Choroid plexus epithelial cell (primary cell): ENCODE measurements at places on chromosomes 5 and 9.
A peak's percentile ranks its signal among the peaks of the same experiment; 100 is the strongest.

GRCh38 chr5:107564931-107565372, 105.8 kb downstream of the EFNA5 start:
- peak; percentile 86 for DNase-seq

GRCh38 chr9:111000202-111000601, 38.1 kb downstream of the LPAR1 start:
- DNase-seq, result no peak

DNA sequence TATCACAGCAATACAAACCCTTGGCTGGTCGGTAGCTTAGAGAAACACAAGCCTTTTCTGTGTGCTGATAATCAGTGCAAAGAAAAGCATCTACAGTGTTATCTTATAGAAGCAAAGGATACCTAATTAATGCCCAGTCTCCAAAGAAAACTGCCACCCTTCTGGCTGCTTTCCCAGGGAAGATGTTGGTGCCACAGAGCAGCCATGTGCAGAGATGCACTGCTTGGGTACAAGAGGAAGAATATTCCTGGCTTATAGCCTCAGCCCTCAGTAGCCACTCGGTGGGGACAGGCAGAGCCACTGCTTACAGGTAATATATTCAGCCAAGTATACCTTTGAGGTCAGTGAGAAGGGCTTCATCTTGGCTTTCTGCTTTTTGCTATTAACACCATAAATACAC, 185.3 kb downstream of the PCSK1 start:
- DNase-seq, result no peak

DNA sequence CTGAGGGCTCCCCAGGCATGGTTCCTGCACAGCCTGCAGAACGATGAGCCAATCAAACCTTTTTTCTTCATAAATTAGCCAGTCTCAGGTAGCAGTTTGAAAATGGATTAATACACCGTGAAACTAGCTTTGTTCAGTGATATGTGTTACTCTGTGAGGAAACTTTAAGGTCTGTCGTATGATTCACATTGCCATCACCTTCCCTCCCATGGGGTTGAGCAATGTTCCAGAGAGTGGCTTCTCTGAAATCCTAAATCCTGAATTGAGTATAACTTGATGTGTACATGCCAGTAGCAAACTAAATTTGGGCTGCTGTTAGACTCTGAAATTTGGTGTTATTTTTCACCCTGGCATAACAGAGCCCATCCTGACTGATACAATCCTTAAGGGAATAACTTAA, 866.4 kb upstream of the C9orf72 start:
- DNase-seq, result no peak

GRCh38 chr5:164224772-164225171, 719.4 kb downstream of the MAT2B start:
- DNase-seq, result no peak

DNA sequence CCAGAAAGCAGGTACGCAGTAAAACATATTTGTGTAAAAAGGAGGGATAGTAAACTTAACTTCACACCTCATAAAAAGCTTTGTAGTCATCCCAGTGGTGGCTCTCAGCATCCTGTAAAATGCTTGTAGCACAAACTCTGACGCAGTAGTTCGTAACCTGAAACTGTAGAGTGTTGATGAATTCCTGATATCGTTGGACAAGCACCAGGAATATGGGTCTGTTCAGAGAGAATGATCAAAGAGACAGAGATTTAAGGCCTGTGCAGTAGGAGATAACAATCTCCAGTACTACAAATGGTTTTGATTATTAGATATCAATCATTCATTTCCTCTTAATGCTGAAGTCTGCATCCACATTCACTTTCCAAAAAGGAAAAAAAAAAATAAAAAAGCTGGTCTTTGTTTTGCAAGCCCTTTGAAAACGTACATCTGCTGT, 148.5 kb downstream of the KIAA0825 start:
- DNase-seq, result peak; percentile 84

DNA sequence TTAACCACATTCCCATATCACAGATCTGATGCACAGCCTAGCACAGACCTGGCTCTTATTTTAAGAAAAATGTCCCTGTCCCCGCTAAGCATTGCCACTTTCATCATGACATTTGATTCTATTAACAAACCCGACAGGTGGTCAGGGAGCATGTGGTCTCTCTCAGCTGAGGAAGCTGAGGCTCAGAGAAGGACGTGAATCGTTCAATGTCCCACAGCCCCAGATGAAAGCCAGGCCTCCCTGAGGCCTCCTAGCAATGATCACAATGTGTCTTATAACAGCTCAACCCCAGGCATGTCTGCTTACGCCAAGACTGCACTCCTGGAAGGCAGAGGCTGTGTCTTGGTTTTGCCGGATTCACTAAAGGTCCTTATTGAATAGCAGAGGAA, 10.4 kb upstream of the CRB2 start:
- no peak for DNase-seq

GRCh38 chr9:136903041-136903554, 16.8 kb downstream of the TRAF2 start:
- no peak for DNase-seq

DNA sequence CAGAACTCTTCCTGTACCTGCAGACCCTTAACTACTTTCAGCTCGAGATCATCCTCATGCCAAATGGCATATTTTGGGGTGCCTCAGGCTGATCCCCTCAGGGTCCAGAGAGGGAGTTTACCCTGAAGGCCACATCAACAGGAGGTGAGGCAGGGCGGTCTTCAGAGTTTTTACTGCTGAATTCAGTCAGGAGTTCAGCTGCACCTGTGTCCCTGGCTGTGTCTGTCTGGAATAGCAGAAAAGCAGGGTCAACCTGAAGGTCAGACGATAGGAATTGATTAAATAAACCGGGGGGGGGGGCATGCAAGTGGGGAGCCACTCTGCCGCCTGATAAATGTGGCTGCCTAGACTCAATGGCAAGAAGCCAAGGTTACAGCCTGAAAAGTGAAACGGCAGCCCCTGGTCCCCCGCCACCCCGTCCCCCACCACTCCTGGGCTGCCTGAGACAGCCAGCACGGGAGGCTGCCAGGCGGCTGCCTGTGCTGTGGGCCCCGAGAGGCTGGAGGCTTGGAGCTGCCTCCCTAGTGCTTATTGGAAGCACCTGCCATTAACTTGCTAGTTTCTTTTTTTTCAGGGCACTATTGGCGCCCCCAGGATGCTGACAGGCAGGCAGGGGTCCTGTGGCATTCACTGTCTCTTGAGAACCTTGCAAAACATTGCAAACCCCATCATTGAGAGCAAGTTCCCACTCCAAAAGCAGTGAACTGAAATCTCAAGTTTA, 182.7 kb upstream of the PPP1R26 start:
- no peak for DNase-seq

GRCh38 chr5:67372887-67373286, 176.3 kb upstream of the CD180 start:
- DNase-seq, result no peak

GRCh38 chr5:122295138-122295537, 16.9 kb upstream of the SNCAIP start:
- DNase-seq, result no peak

- DNase-seq, result no peak
Measured at GRCh38 chr5:88847420-88847819, 35.6 kb downstream of the MEF2C start.

DNA sequence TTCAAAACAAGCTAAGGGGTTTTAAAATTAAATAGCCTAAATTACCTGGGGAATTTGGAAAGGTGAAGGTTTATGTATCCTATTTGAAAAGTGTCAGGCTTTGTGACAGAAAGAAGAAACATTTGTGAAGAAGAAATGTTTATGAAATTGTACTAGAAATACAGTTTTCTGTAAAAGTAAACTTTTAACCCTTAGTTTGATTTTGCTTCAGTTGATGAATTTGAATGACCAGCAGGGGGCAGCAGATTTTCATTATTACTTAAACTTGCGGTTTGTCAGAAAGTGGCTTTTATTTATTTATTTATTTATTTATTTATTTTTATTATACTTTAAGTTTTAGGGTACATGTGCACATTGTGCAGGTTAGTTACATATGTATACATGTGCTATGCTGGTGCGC, 58.1 kb downstream of the NNT start:
- peak; percentile 80 for DNase-seq

- no peak for DNase-seq
Measured at GRCh38 chr5:32230356-32231099, 56.4 kb upstream of the GOLPH3 start.
